ENCODE measurements at places on chromosomes 2 and 18.

DNA sequence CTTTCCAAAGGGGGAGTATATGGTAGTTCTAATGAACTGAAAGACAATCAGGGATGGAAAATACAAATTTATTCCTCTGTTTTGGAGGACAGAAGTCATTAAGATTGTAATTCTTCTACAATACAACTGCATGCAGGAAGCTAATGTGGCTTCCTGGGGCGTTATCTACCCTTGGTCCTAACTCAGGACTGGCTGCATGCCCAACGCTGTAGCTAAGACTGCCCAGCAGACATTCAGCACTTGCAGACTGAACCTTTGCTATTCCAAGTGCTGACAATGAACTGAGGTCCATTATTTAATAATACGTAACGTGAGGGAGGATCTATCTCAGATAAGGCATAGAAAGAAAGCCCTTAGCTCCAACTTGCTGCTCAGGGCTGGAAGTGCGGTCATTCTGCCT is 53.2 kb downstream of the ZAP70 start:
- no peak for DNase-seq

- DNase-seq, result no peak
These were observed 22.4 kb upstream of the EML6 start for GRCh38 chr2:54701029-54701428.

- DNase-seq, result no peak
These were observed 37.9 kb downstream of the CREB1 start for GRCh38 chr2:207567671-207568070.

DNA sequence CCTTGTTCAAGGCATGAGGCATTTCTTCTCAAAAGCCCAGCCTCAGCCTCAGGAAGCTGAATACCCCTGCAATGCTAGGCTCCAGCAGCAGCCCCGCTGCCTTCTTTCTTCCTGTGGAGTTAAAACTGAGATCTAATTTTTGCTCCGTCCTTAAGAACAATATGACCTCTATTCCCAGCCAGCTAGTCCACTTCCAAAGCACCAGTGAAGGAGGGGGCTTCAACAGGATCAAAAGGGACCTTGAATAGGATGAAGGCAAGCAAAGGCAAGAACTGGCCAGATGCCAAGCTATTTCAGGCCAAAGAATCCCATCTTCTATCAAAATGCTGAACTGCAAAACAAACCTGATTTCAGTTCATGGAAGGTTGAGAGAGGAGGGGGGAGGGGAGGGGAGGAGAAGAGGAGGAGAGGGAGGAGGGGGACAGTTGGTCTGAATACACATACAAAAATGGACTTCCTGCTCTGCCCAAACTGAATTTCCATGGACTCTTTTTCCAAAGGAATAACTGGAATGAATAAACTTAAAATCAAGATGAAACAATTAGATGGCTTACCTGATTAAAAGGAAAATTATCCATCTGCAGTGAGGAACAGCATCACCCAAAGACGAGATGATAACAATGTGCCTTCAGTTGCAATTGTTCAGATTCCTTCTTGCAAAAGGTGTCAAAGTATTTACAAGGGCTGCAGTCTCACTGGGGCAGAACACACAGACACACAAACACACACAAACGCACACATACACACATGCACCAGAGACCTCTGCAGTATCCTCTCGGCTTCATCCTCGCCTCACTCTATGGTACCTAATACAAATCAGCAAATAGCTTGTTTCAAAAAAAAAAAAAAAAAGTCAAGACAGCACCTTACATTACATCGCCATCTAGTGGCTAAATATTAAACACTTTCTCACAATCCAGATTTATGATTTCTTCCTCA is at the start of gene SCN1A:
Gene SCN1A, minus strand, starts transcription at position 804 of the 939 bp plus-strand sequence. CDS start 54,399 bp downstream, outside the sequence.
- peak; percentile 72 for DNase-seq

- DNase-seq, result no peak
These were observed 67.7 kb upstream of the CTLA4 start for GRCh38 chr2:203799908-203800307.

DNA sequence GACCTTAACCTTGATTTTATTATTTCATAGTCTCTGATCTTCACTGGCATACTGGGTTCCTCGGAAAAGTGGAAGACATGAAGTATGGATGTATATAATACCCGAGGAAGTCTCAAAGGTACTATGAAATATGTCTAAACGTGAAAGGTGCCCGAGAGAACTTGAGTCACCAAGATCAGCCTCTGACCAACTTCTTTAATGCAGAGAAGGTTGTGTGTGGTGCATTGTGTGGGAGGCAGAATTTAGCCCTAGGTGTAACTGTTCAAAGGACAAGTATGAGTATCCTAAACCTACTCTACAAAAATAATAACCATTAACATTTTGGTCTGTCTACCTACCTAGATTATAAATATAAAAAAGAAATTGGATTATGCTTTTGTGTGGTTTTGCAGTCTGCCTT is 36.1 kb downstream of the OSBPL6 start:
- no peak for DNase-seq

DNA sequence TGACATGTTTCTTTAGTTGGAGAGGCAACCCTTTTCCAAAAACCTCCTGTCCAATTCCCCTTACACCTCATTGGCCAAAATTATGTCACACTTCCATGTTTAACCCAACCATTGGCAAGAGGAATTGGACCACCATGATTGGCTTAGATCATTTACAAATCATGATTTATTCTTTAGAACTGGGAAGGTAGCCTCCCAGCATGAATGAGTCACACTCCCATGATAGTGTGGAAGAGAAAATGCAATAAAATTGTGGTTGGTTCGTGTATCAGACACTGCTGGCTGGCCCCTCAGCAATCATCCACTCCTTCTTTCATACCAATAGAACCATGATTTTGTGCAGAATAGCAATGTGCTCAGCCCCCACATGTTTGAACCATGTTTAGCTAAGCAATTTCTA is 156.6 kb upstream of the ACVR2A start:
- DNase-seq, result no peak

DNA sequence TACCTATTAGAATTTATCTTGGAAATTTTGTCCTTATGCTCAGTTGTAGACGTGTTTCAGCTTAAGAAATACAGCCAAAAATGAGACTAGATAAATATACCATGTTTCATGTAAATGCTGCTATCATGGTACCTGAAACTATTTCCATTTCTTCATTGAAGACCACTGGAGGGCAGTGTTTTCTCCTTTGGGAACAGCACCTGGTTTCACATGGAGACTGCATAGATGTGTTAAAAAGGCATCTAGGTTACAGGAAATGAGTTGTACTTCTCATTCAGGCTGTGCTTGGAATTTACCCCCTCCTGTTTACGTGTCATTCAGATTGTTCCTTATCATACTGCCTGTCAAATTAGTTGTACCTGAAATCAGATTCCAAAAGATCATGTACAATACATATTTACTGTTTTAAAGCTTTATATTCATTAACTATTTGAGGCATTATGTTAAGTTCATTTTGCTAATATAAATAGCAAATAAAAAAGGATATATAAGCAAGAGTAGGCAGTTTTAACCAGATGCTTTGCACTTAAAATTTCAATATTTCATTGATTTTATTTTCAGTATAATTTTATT is 57.3 kb upstream of the PSMD14 start:
- DNase-seq, result peak; percentile 76

DNA sequence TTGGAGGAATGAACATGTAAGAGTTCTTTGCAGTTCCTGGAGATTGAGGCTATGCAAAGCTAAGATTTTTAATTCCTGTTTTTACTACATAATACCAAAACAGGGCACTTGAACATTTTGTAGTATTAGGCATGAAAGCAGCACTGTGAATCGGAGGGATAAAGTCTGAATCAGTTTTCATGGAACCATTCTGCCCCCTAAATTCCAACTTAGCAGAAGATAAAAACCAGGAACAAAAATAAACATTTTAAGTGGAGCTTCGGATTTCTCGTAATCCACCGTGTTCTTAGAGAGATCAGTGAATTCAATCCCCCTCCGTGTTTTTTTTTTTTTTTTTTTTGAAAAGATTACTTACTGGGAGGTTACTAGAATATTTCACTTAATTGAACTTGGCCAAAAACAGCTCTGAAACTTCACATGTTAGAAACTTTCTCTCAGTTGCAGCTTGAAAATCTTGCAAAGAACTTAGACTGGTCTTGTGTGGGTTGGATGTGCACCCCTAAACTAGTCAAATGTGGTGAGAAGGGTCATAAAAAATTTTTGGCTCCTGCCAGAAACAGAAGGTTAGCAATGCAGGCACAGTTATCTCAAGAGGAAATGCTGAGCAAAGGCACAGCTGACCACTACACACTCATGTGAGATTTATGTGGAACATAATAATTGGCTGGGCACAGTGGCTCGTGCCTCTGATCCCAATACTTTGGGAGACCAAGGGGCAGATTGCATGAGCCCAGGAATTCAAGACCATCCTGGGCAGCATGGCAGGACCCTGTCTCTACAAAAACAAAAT is 145.4 kb upstream of the RNF152 start:
- DNase-seq, result peak; percentile 10

- no peak for DNase-seq
These were observed 817.9 kb downstream of the SOCS6 start for GRCh38 chr18:71106701-71107100.

DNA sequence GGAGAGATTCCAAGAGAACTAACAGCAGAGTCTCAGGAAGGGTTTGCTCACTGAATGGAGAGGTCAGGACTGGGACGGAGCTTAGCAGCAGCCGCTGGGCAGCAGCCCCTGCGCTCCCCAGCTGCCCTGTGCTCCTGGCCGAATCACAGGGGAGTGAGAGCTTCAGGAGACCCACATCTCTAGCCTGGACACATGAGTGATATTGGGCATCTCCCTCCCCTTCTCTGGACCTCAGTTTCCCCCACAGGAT is 511 bp downstream of the MATN3 start:
- DNase-seq, result no peak

DNA sequence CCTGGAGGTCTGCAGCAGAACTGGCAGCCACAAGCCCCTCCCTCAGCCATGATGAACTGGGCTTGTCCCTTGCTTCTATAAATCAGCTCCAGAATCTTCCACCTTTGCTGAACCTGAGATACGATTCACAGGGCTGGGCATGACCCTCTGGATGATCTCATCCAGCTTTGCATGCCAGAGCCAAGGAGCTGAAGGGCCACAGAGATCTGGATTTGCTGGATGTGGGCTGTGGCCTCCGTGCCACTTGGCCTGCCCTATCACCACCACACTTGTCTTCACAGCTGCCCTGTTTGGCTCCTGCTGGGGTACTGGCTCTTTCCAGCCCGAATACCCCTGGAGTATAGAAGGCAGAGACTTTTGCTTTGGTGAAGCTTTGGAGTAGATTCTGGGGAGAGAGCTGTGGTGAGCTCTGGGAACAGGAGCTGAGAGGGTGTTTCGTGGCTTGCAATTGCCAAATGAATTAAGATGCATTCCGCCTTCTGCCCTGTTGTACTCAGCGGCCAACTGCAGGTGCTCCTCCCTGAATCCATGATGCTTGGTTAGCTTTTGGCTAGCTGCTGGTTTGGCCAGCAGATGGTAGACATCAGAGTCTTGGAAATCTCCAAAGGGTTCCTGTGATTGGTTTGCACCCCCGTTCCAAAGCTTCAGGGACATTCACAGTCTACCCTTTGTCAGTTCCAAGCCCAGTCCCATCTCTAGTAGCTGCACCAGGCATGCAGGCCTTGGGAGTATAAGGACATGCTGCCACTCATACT is 30.9 kb upstream of the GIGYF2 start:
- no peak for DNase-seq

GRCh38 chr2:179596018-179596417 is 265.4 kb downstream of the ZNF385B start:
- DNase-seq, result no peak

DNA sequence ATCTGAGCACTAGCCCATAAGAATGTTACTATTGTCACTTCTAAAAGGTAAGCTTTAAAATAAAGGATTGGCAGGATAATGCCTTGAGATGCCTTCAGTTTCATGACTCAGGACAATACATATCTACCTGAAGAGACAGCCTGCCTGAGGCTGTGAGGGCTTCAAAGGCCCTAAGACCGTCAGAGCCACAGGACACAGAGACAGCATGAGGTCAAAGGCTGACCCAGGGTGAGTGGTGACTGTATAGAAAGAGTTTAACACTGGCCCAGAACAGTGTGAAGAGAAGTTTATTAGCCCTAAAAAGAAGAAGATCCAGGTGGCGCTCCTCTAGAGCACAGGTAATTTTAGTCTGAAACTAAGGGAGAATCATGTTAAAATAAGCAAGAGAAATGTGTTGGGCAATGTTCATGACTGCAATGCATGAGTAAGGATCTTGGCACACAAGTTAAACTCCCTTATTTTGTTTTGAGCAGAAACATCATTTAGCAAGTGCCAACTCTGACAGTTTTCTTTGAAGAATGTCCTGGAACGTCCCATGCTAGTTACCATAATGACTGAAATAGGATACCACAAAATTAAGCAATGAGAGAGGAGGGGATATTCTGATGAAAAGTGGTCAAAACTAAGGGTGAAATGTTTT is 78.1 kb upstream of the FAM110C start:
- DNase-seq, result no peak

GRCh38 chr2:115739574-115739973 is 1297.1 kb downstream of the DPP10 start:
- peak; percentile 33 for DNase-seq

DNA sequence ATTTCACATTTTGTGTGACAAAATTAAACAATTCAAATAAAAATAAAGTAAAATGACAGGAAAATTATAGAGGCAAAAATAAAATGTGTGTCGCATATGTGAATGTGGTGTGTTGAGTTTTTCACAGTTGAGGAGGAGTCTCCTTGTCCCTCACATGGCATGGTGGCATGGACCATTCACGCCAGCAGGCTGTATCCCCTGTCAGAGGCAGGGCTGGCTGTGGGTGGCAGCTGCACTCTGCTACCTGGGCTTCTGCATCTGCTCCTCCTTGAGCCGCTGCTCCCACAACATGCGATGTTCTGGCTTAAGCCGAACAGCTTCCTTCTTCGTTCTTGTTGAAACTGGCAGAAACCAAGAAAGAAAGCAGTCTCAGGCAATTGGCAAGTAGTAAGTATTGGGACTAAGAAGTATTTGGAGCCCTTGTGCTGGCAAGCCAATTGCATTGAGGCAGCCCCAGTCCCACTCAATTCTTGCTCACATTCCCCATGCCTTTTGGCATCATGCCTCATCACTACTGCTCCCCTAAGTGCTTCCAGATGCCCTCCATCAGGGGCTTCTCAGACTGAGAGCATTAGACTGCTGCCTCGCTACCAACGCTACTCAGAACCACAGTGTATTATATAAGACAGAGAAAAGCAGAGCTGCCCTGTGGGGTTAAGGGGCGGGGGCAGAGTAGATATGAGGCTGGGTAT is 177.9 kb upstream of the NABP1 start:
- no peak for DNase-seq

- no peak for DNase-seq
These were observed 17.0 kb downstream of the GPR35 start for GRCh38 chr2:240642061-240642805.
